ENCODE measurements at places on chromosomes 1 and 21.

DNA sequence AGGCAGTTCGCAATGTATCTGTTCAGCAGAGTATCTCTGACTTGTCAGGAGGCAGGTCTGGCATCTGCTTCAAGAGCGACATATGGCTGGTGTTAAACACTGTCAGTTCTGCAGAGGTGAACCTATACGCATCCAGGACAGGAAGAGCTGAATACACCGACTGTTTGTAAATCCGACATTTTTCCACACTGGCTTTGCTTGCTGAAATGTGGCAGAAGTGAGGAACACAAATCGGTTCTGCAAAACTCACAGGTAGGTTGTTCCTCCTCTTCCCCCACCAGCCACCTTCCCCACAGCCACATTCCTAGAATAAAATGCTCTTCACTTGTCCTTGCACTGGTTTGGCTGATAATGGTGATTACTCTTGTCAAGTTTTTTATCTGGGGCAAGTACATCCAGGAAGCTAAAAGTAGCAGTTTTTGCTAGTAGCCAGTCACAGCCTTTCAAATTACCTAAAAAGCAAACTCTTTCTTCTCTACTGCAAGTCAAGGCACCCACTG, 289.2 kb downstream of the GRIK1 start:
- no peak for DNase-seq

DNA sequence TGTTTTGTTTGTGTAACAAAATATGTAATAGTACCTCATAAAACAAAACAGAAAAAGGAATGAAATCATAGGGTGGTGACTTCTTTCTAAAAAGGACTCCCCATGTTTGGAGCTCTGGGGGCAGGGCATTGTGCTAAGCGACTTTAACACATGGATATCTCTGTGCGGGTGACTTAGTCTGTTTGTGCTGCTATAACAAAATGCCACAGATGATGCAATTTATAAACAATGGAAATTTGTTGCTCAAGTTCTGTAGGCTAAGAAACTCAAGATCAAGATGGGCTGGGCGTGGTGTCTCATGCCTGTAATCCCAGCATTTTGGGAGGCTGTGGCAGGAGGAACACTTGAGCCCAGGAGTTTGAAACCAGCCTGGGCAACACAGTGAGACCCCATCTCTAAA, 85.4 kb upstream of the SIM2 start:
- no peak for DNase-seq

DNA sequence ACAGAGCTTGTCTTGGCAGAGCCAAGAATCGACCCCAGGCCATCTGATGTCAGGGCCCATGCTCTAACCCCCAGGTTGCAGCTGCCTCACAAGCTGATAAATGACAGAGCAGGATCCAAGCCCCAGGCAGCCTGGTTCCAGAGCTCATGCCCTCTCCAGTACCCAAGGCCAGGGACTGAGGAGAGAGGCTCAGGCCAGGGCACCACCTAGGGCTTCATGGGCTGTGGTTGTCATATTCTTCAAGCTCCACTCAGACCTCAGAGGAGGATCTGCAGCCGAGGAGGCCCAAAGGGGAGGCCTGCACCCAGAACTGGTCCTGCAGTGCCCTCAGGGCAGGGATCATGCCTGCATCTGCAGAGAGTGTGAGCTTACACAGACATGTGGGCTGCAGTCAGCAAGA, 301.1 kb downstream of the MATN1 start:
- peak; percentile 24 for DNase-seq

GRCh38 chr1:228818928-228819630, 83.8 kb downstream of the RHOU start:
- DNase-seq, result no peak
